Stimulated activated CD8-positive, alpha-beta memory T cell treated with anti-CD3 and anti-CD28 coated beads, Interleukin-4, amount 100 ng/mL, for 24 hours (primary cell): ENCODE measurements at places on chromosomes 11 and 22.

DNA sequence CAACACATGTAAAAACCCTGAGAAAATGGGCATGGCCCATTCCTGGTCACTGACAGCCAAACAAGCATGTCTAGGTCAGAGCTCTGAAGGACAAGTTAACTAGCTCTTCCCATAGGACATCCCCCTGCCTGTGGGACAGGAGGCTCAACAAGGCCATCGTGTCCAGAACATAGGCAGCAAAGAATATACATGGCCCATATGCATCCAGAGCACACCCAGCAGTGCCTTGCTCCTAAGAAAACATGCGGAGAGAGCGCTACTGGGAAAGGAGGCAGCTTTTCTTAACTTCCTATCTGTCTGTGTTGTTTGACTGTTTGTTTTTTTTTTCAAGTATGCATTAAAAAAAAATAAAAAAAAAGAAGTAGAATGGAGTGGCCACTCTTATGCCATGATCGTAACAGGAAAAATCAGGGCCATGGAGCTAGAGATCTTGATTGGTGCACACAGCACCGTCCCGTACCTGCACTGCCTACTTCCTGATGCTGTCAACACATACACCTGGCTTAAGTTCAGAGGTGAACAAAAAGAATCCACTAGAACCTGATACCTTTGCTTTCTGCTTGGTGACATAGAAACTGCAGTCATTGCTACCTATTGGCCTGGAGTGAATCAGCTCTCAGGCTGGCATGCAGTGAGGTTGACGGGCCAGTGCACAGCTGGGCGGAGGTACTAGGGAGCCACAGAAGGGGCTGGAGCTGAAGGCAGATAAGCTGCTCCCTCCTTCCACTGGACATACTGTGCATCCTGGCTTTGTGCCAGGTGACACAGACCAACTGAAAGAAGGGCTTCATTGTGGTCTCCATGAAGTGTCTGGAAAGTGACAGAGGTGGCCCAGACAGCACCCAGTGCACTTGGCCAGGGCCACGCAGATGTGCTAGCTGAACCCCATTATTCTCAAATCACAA lies 11.9 kb downstream of the UFD1 start:
- no peak for DNase-seq

DNA sequence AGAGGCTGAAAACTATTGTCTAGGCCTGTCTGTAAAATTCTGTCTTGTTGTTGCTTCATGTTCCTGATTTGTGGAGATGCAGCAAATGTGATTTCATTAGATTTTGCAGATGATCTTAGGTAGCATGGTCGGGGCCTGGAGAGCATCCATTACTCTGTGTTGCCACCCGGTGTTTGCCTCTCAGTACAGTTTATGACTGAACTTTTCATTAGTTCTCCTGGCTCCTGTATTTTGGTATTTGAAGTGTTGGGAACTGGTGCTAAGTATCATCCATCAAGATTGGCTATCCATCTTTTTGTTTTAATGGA lies 7.7 kb downstream of the YWHAH start:
- DNase-seq = no peak

DNA sequence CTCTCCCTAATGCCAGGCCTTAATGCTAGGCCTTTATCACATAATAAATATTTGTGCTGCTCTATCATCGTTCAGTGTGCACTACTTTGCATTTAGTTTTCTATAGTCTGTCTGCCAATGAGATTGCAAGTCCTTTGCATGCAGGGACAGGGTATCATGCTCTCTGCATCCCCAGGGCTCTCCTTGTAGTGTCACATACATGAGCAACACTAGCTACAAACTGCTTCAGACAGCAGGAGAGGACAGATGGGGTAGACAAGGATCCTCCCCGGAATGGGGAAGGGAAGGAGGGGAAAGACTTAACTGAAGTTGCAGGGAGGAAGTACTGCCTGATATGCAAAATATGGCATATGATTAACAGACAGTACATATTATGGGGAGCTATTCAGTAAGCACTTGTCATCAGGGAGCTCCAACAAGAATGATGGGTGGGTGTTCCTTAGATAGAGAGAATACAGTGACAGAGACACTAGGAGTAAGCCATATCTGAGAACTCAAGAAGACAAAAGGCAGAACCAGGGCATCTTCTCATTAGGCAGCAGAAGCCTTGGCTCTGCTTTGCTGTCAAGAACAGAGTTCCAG lies 42.8 kb downstream of the ZNF202 start:
- no peak for DNase-seq

DNA sequence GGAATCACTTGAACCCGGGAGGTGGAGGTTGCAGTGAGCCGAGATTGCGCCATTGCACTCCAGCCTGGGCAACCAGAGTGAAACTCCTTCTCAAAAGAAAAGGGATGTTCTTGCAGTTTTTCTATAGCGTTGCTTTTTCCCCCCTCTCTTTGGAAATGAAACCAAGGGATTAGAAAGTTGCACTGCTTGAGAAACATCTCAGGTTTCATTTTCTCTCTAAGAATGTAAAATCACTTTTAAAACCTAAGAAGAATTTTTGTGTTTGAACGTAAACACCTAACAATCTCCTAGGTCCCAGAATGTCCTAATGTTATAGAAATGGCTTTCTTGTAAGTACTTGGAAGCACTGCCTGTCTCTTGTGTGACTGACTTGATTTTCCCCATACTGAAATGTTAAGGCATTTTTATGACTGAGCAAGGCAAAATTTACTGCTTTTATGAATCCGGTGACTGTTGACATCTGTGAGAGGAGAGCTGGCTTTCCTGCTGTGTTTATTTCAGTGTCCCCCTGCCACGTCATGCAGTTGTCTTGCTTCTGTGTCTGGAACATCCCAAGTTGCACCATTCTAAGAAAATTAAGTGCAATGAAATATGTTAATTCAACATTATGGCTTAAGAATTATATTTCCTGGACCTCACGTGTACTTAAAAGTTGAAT lies 37.7 kb downstream of the NF2 start:
- no peak for DNase-seq

- DNase-seq = no peak
Observed at GRCh38 chr11:132200353-132200936, 830.0 kb downstream of the NTM start.

- DNase-seq = no peak
Observed at GRCh38 chr11:112266410-112266778, 5.7 kb upstream of the PLET1 start.

GRCh38 chr22:40176921-40177737 lies 596 bp upstream of the TNRC6B start:
- DNase-seq = peak; percentile 57

- no peak for DNase-seq
Observed at GRCh38 chr11:115379528-115379927, 124.7 kb downstream of the CADM1 start.

DNA sequence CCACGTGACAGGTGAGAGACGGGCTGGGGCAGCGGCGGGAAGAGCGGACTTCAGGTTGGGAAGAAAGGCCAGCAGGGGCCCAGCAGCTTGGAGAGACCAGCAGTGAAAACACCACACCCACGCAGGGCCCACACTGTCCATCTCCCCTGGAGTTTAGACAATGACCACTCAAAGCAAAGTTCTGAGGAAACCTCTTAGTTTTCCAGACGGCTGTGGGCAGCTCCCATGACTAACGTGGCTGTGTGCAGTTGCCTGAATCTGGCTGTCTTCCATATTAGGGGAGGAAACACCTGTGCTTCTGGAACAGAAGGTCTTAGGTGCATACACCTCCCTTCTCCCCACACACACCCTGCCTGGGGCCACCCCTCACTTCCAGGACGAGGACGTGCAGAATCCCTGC lies 70.6 kb upstream of the TTLL12 start:
- no peak for DNase-seq

- no peak for DNase-seq
Observed at GRCh38 chr22:44682556-44683168, 19.3 kb upstream of the PRR5 start.

- DNase-seq = no peak
Observed at GRCh38 chr11:82683029-82683428, 50.6 kb downstream of the FAM181B start.

DNA sequence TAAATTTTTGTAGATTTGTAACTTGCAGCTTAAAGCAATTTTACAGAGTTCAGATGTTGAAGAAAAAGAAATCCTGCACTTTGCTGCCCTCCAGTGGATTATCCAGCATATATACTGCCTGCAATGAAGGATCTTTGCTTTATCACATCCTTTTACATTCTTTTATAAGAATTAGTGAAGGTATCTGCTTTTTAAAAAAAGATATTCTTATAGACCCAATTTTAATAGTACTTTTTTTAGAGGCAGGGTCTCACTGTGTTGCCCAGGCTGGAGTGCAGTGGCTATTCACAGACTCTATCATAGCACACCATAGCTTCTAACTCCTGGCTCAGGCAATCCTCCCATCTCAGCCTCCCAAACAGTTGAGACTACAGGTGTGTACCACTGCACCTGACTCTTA lies 60.7 kb downstream of the TTC17 start:
- no peak for DNase-seq

DNA sequence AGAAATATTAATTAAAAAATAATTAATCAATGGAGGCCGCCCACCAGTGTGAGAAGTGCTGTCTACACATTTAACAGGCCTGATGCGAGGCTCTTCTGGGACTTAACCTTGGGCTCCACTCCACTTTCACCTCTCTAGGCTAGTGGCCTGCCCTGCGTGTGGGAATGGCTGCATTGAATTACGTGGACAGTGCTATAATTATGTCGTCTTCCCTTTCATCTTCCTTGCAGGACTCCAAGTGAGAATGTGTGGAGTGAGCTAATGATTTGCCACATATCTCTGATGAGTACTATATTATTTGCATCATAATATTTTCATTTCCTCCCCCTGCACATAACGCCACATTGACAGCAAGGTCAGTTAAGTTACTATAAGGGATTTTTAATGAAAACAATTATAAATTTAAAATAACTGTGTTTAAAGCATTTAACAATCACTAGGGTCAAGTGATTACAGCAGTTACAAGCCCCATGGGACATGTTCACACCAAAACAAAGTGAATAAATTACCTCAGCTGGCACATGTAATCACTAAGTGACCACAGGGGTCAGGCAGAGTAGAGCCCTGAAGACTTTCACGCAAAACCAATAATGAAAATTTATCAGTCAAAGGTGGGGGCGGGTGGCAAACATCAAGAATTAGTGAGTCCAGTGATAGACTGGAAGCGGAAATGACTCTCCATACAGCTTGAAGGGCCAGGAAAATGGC lies 63.5 kb downstream of the MPPED2 start:
- DNase-seq = no peak

- no peak for DNase-seq
Observed at GRCh38 chr11:70282012-70282411, 11.5 kb downstream of the PPFIA1 start.

DNA sequence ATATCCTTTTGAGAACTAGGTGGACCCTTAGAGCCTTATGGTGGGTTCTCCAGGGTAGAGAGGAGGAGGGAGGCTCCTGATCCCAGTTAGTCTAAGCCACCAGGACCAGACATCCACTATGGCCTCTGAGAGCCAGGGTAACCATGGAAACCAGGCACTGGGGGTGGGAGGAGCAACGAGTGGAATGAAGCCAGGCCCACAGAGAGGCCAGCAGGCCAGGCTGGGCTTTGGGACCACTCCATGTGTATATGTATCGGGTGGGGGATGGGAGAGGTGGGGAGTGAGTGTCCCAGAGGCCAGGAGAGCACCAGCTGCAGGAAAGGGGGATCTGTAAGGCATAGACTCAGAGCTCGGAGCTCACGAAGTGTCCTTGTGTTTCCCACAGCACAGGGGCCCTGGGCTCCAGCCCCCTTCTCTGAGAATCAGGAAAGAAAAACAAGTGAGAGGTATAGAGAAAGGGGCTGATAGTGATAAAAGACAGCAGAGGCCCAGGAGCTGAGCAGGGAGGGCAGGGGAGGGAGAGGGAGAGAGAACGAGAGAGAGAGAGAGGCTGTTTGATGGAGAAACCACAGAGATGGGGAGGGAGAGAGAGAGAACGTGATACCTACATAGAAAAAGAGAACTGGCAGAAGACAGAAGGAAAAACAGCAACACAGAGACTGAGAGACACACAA lies 15.5 kb upstream of the TSPAN18 start:
- no peak for DNase-seq

DNA sequence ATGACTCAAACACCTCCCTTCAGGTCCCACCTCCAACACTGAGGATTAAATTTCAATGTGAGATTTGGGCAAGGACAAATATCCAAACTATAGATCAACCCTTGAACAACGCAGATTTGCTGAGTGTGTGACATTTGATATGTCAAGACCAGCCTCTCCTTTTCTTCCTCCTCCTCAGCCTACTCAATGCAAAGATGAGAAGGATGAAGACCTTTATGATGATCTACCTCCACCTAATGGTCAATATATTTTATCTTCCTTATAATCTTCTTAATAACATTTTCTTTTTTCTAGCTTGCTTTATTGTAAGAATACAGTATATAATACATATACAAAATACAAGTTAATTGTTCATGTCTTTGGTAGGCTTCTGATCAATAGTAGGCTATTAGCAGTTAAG lies 67.5 kb upstream of the MPPED2 start:
- DNase-seq = no peak

DNA sequence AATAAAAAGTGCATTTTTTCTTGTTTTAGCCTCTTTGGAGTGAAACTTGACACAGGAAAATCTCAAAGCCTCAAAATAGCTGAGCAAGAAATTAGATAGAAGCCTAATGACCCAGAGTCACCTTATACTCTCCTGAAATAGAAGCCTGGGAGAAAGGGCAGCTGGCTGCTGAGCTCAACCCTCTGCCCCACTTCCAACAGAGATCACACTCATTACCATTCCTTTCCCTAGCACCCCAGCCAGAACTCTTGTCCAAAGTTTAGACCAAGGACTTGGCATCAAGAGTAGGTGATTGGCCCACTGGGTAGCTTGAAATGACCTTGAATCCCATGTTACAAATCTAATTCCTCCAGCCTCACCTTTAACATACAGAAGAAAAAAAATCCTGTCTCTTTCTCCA lies 62.7 kb upstream of the AMOTL1 start:
- DNase-seq = no peak

- DNase-seq = no peak
Observed at GRCh38 chr11:129700701-129701100, 114.9 kb upstream of the TMEM45B start.

- DNase-seq = no peak
Observed at GRCh38 chr11:102430158-102430836, 22.3 kb downstream of the TMEM123 start.

DNA sequence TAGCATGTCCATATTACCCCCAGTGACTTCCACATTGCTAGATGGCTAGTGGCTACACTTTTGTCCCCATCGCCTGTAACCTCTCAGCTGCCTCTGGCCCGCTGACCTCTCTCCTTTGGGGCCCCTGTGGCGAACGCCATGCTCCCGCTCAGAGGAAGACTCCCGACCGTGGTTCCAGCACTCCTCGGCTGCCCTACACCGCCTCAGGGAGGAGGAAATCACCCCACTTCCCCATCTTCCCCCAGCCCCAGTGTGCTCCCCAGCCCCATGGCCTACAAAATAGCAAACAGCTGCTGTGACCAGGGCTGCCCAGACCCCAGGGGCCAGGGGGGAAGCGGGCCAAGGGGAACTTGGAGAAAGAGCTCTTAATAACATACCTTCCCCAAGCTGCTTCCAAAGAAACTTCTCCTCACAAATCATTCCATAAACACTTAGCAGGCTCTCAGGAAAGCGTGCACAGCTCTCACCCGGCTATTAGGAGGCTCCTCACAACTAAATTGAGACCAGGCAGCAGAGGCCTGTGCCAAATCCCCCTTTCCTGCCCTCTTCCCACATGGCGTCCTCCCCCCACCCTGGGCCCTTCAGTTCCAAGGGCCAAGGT lies 63.5 kb upstream of the WNT11 start:
- DNase-seq = no peak
